ENCODE measurements at places on chromosomes 4 and X.
A peak's percentile ranks its signal among the peaks of the same experiment; 100 is the strongest.

DNA sequence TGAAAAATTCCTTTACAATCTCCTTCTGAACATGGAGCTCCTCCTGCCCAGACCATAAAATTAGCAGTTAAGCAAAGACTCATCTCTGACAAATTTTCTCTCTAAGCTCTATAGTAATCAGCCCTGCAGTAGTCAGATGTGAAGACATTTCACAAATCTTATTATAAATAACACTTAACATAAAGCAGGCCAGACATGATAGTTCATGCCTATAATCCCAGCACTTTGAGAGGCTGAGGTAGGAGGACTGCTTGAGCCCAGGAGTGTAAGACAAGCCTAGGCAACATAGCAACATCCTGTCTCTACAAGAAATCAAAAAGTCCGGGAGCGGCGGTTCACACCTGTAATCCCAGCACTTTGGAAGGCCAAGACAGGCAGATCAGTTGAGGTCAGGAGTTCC lies 29.9 kb downstream of the TRMT2B start:
- DNase-seq: no peak

GRCh38 chr4:22191565-22191964 lies 243.0 kb upstream of the KCNIP4 start:
- DNase-seq: no peak

GRCh38 chr4:77193511-77194102 lies 36.6 kb downstream of the CCNG2 start:
- no peak for DNase-seq

DNA sequence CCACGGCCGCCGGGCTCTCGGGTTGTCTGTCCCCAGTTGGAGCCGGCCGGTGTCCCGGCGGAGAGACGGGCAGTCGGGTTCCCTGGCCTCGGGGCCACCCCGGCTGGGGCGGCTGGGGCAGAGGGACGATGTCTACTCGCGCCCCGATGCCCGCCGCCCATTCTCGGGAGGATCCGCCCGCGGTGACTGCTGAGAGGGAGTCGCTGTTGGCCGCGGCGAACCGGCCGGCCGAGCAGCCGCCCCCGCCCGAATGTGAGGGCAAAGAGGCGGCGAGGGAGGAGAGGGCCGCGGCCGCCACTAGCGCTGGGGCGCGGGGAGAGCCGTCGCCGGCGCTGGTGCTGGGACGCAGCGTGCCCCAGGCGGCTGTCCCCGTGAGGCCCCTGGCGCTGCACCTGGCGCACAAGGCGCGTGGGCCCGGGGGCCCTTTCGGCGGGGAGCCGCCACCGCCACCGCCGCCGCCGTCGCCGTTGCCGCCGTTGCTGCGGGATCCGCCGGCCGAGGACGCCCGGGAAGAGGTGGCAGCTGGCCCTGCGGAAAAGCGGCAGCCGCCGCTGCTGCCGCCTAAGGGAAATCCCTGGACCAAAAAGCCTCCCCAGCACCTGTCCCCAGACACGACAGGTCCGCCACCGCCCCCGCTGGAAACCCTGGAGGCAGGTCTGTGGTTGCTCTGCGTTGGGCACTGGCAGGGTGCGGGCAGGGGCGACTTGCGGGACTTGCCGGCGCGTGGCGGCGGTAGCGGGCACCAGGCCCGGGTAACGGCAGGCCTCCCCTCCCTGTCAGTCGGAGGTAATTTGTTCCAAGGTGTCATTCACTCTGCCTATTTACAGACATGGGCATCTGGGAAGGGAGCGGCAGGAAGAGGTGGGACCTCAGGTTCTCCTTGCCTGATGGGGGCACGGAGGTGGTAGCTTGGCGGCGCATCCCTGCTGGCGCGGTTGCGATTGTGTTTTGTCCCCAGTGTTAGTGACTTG lies 739 bp downstream of the LARP1B start:
- DNase-seq: peak; percentile 33

DNA sequence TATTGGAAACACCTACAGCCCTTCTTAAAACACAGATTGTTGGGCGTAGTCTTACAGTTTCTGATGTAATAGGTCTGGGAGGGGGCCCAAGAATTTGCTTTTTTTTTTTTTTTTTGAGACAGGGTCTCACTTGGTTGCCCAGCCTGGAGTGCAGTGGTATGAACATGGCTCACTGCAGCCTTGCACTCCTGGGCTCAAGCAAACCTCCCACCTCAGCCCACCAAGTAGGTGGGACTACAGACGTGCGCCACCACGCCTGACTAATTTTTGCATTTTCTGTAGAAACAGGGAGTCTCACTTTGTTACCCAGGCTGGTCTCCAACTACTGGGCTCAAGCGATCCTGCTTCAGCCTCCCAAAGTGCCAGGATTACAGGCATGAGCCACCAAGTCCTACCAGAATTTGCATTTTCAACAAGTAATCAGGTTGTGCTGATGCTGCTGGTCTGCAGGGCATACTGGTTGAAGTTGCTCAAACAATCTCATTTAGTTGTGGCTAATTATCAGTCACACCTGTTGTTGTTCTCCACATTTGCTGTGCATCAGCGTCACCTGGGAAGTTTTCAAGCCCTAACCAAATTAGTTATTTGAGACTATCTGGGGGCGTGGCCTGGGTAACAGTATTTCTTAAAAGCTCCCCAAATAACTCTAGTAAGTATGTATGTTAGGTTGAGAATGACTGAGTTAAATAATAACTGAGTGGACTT lies 14.0 kb downstream of the TMEM154 start:
- DNase-seq: no peak

DNA sequence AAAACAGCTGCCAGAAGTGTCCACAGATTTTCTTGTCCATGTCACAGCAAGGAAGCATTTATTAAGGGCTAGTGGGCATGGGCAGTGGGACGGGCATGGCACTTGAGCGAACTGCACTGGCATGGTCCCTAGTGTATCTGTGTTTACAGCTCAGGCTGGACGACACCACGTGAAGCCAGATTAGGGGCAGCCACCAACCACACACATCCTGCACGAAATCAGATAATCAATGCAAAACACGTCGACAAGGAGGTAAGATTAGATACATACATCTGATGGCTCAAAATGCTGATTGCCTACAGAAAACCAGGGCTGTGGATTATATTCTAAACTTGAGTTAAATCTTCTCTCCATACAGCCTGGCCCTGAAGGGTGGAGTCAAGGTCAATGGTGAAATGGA lies 103.8 kb upstream of the ATP6AP2 start:
- no peak for DNase-seq

GRCh38 chr4:79854856-79855502 lies 218.1 kb downstream of the ANTXR2 start:
- no peak for DNase-seq

DNA sequence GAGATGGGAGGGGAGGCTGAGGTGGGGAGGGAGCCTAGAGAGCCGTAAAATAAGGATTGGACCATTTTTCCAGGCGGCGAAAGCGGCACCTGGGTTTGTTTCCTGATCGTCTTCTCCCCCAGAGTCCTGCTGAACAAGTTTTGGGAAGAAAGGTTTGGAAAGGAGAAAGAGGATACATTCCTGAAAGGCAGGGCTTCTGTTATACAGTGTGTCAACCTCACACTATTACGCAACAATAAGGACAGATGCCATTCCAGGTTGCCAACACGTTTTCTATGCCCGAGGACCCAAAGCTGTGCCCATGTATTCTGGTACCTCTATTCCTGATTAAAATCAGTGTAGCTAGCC lies 658 bp downstream of the SCOC start:
- peak; percentile 6 for DNase-seq

DNA sequence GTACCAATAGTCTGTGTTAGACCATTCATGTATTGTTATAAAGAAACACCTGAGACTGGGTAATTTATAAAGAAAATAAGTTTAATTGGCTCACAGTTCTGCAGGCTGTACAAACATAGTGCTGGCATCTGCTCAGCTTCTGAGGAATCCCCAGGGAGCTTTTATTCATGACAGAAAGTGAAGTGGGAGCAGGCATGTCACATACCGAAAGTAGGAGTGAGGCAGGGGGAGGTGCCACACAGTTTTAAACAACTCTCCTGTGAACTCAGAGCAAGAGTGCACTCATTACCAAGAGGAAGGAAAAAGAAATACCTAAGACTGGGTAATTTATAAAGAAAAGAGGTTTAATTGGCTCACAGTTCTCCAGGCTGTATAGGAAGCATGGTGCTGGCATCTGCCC lies 591.2 kb downstream of the PPP4R3C start:
- no peak for DNase-seq

GRCh38 chr4:25635501-25635900 lies 20.1 kb upstream of the SLC34A2 start:
- DNase-seq: no peak

GRCh38 chr4:153713866-153714646 lies 30.0 kb downstream of the TLR2 start:
- DNase-seq: peak; percentile 29
